Germinal center (tissue), 1 donor: ENCODE measurements at places on chromosomes 4 and X.

DNA sequence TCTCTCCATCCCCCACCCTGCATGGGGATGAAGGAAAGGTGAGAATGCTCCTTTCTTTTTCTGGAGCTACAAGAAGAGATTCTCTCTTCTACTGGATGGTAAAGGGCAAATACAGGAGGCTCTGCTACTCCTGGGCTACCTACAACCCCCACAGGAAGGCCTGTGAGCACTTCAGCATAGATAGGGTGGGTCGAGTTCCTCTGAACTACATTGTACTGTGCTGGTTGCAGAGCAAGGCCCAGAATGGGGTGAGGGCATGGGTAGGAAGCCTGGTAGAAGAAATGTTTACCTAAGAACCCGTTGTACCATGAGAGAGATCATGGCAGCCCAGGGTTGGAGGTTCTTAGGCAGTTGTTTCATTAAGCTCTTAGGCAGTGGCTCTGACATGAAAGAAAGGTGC lies 510.4 kb downstream of the MID1IP1 start:
- no peak for DNase-seq

DNA sequence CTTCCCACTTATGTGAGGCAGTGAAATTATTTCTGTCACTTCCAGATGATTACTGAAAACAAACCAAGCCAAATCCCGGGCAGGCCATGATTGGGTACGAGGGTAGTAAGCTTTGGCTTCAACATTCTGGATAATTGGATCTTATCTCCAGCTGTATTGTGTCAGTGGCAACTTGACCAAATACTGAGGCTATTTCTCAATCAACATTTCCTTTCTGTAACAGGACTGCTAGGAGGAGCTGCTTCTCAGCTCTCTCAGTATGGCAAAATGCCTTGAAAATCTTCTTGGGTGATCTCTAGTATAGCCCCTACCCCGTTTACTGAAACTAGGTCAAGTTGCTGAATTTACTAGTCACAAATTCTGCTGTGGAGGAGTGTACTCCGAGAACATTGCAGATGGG lies 169.3 kb upstream of the FRMPD4 start:
- DNase-seq = no peak

DNA sequence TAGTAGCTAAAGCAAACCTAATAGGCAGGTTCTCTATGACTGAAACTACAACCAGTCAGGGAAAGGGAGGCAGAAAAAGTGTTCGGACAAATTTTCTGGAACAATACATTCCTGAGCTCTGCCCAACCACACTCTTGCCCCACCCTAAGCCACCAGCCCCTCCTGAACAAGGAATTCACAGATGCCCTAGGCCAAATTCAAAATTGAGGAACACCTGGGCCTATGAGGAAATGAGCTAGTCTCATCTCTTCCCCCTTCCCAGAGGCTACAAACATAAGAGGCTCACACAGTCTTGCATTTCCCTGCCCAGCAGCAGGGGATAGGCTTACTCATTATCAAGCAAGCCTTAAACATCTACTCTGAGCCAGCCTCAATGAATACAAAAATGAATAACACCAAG lies 284.7 kb downstream of the ZNF674 start:
- no peak for DNase-seq

GRCh38 chrX:12956704-12957534 lies 18.0 kb upstream of the TMSB4X start:
- DNase-seq = peak; percentile 57

DNA sequence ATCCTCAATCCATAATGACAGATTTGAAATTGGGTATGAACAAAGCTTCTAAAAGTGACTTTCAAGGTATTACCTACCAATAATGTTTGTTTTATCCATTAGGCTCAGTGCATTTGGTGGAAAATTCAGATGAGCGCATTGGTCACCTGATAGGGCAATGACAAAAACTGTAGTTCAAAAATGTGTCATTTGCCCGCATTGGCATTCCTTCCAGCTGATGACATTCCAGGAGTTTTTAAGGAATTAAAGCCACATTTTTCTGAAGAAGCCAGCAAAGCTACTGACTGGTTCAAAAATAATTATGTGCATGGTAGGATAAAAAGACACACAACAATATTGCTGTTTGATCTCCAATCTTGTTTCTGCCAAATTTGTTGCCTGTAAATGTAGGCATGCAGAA lies 473.4 kb upstream of the CPEB2 start:
- DNase-seq = no peak
